Karpas-422 (cell line): ENCODE measurements at places on chromosomes 6 and 20.

- peak; percentile 82 for DNase-seq
Measured at GRCh38 chr6:43009124-43009523, 4.6 kb downstream of the MEA1 start.

- peak; percentile 69 for DNase-seq
Measured at GRCh38 chr6:30554962-30555815, 1.1 kb downstream of the GNL1 start.

- DNase-seq, result peak; percentile 94
Measured at GRCh38 chr6:134174672-134175531, 122.5 kb upstream of the SLC2A12 start.

DNA sequence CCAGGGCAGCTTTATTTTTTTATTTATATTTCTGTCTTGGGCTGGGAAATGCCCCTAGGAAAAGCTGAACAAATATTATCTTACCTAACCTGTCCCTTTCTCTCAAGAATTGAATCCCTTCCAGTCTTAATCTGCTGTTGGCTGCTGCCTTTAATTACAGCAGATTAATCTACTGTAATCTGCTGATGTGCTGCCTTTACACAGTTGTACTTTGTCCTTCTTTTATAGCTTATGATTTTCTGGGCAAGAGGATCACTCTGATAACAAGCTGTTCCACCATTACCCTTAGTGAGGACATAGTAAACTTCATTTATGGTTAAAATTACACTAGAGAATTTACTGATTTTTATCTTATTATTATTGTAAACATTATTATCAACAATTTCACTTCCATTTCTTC lies 234.5 kb upstream of the MAN1A1 start:
- DNase-seq, result no peak

- no peak for DNase-seq
Measured at GRCh38 chr20:51801122-51801822, 1.0 kb downstream of the SALL4 start.

DNA sequence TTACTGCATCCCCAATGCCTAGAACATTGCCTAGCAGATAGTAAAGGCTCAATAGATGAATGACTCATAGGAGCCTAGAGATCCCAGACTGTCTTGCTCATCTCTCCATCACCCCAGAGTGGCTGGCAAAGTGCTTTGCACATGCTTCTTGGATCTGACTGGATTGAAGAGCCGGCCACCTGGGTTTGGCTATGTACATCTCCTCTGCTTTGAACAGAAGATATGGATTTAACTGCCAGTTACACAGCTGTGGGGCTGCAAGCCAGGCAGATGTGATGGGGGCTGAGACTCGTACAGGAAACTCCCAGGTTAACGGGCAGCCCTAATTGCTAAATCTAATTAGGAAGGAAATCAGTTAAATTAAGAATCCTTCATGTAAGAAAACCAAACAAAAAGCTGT lies 28.6 kb downstream of the MYLIP start:
- no peak for DNase-seq

- DNase-seq, result no peak
Measured at GRCh38 chr6:37809197-37809543, 10.4 kb upstream of the ZFAND3 start.

DNA sequence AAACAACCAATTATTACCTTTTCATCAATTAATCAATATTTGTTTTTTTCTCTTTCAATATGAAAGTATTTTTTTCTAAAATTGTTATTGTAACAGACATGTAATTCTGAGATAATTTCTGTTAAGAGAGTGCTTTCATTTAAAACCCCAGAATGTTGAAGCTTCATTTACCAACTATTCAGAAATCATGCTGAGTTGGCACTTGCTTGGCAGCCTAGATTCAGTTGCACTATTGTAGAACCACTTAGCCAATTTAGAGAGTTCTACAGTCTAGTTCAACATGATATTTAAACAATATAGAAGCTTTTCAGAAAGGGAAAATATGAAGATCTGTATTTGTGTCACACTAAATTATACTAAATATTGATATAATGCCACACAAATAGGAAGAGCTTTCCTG lies 56.1 kb upstream of the NKAIN2 start:
- no peak for DNase-seq

DNA sequence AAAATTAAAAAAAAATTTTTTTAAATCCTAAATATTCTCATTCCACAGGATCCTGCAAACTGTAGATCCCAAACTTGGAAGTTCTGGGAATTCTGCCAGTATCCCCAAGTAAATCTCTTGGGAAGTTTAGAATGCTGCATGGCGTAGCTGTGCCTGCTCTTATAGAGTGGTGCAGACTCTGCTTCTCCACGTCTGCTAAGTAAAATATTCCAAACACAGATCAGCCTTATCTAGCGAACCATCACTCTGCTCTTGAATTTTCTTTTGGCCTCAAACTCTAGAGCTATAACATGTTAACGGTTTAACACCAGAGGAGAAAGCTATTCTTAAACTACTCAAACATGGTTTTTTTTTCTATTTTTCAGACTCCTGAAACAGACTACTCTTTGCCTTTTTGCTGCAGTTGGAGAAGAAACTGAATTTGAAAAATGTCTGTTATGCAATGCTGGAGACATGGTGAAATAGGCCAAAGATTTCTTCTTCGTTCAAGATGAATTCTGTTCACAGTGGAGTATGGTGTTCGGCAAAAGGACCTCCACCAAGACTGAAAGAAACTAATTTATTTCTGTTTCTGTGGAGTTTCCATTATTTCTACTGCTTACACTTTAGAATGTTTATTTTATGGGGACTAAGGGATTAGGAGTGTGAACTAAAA lies 138.5 kb upstream of the AKAP12 start:
- DNase-seq, result no peak

GRCh38 chr6:163793011-163793983 lies 378.8 kb downstream of the QKI start:
- DNase-seq, result no peak

DNA sequence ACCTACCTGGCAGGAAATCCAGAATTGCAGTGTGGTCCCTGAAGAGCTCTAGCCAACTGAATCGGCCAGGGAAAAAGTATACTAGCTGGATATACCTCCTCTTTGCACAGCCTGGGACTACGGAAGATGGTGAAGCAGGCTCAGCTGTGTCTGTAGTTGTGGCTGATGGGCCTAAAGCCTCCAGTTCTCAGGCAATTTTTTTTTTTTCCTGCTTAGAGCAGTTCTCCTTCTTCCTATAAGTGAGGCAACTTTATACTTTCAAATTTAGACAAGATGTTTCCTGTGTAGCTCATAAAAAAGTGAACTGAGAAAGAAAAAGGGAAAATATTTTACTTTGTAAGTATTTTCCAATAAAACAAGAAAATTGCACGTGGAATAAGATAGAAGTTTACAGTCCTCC lies 172.9 kb downstream of the CARMIL1 start:
- DNase-seq, result no peak

- DNase-seq, result no peak
Measured at GRCh38 chr20:13260650-13261279, 39.7 kb downstream of the ISM1 start.

DNA sequence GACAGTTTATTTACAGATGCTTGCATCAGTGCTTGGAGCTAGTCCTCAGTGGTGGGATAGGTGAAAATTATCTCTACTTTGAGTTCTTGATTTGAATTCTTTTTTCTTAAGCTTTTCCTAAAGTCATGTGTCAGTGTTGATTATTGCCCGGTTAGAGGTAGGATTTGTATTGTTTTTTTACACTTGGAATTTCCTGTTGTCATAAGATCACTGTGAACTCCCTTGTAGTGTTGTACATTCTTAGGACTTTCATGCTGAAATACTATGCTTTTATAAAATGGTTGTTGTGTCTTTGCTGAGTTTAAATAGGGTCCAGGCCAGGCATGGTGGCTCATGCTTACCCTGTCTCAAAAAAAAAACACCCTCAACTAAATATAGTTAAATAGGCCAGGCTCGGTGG lies 20.3 kb downstream of the ASXL1 start:
- no peak for DNase-seq
